Left hindlimb (tissue), 1 donor: ENCODE measurements at places on chromosomes 4 and X.
A peak's percentile ranks its signal among the peaks of the same experiment; 100 is the strongest.

DNA sequence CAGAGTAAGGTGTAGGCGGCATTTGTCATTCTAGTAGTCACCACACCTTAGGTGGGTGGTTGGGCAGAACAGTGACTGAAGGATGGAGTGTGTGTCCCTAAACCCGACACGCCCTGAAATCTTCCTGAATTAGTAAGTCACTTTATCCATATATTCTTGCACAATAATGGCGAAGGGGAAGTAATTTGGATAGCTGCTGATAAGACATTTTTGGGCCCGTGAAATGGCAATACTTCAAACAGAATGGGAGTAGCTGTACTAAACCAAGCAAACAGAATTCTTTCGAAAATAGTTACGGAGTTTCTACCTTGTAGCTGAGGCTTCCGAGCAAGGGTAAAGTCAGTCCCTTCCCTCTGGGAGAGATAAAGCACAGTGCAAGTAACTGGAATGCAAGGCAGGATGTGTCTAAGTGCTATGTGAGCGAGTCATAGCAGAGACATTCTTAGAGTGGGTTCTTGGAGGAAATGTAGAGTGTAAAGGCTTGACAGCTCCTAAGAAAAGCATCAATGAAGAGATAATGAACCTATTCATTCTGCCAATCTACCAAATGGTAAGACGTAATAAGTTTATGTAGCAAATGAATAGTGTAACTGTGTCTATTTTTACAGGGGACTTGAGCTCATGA is 72.8 kb downstream of the CLCN5 start:
- no peak for DNase-seq

- DNase-seq: no peak
Observed at GRCh38 chr4:101284546-101284945, 62.8 kb downstream of the PPP3CA start.

GRCh38 chr4:143431526-143432257 is 81.8 kb upstream of the SMARCA5 start:
- no peak for DNase-seq

DNA sequence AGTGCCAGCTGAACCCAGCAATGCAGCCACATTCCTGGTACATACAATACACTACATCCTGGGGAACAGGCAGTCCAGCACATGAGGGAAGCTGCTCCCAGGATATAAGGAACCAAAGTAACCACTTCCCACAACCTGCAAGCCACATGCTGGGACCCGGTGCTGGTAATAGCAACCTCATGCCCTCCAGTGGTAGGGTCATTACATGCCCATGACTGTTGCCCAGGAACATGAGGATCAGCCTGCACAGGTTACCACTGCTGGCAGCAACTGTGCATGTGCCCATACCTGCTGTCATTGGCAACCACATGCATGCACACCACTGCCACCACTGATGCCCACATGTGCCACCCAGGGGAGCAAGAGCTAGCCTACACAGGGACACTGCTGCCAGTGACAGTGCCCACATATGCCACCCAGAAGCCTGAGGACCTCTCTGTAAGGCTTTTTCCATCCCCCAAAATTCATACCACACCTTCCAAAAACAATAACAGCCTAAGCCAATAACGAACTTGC is 1982.5 kb downstream of the ARAP2 start:
- no peak for DNase-seq

DNA sequence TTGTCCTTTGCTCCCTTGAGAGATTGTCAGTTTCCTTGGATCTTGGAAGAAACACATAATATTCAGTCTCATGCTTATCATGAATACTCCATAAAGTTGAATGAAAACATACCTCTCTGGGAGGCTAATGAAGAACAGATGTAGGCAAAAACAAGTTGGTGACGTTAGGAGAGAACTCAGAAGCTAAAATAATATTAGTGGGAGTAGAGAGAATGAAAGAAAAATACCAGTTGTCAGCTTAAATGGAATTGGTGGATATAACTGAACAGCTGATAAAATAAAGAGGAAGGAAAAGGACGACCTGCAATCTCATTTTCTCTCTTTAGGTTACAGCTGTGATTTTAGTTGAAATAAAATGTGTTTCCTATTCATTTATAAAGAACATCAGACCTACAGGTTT is 124.8 kb downstream of the SNCA start:
- DNase-seq: no peak

- DNase-seq: peak; percentile 47
Observed at GRCh38 chrX:40005292-40006011, 92.3 kb downstream of the BCOR start.

DNA sequence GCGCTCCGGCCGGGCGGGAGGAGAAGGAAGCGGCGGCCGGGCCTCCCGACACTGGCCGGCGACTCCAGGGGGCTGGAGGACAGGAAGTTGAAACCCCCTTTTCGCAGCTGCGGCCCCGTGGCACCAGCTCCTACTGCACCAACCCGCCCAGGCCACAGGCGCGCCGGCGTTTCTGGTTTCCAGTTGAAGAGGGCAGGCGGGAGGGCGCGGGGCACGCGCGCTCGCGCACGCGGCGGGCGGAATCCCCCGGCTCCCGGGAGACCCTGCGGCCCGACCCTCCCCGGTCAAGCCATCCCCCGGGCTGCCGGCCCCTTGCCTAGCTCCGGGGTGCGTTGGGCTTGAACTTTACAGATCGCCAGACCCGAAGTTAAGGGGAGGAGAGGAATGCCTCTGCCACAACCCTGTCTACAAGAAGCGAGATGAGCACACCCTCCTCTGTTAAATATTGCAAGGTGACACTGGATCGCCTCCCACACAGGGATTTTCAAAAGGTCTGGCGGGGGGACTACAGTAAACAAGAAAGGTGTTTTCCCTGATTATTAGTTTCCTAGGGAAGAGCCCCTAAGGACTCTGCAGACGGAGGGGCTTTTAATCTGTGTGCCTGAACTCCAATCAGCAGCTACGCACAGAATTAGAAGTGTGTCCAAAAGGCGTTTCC is 1.4 kb downstream of the ELOVL6 start:
- peak; percentile 79 for DNase-seq

- no peak for DNase-seq
Observed at GRCh38 chrX:9700555-9700954, 65.1 kb downstream of the GPR143 start.

- DNase-seq: no peak
Observed at GRCh38 chr4:58502839-58503238, 1392.7 kb upstream of the IGFBP7 start.

- no peak for DNase-seq
Observed at GRCh38 chr4:141686879-141687278, 50.5 kb downstream of the IL15 start.

GRCh38 chr4:75561789-75562188 is 5.9 kb downstream of the ODAPH start:
- no peak for DNase-seq

- no peak for DNase-seq
Observed at GRCh38 chrX:132266583-132267355, 47.5 kb upstream of the RAP2C start.

- peak; percentile 43 for DNase-seq
Observed at GRCh38 chr4:5711479-5712184, 631 bp downstream of the EVC start.

GRCh38 chr4:81491943-81492342 is 20.2 kb upstream of the RASGEF1B start:
- no peak for DNase-seq

GRCh38 chr4:122810669-122811068 is 16.0 kb upstream of the FGF2 start:
- DNase-seq: no peak

- DNase-seq: peak; percentile 32
Observed at GRCh38 chr4:128241425-128241913, 46.1 kb downstream of the PGRMC2 start.

GRCh38 chrX:16839219-16839851 is 30.8 kb downstream of the RBBP7 start:
- DNase-seq: no peak
